Stimulated activated CD8-positive, alpha-beta memory T cell treated with anti-CD3 and anti-CD28 coated beads, Interleukin-4, amount 100 ng/mL, for 24 hours (primary cell): ENCODE measurements at places on chromosomes 13 and 19.

DNA sequence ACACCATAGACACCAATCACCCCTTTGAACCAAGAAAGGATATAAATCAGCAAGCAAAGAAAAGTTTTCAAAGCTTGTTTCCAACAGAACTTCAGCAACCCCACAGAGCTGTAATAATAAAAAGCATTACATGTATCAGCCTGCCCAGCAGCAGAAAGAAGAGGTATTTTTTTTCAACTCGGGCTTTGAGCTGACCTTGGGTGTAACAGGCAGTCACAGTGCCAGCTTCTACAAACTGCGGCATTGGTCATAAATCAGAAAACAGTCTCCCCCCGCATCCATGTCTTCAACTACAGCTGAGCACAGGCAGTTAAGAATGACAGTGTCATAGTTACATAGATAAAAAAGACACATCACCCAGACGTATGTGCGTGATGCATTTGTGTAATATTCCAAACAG lies 671.0 kb upstream of the SLITRK1 start:
- DNase-seq = no peak

DNA sequence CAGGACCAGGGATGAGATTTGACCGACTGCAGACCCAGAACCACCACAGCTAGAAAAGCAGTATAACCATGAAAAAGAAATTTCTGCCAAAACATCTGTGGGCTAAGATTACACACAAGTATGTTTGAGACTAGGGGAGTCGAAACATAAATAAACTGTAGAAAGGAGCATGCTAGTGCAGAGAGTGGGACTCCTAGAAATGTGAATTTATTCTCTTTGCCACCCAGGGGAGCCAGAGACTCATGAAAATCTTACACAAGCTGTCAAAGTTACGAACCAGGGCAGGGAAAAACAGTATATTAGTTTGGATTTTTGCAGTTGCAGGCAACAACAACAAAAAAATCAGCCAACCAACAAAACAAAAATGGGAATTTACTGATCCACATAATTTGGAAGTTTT lies 12.3 kb upstream of the HSPH1 start:
- DNase-seq = no peak

DNA sequence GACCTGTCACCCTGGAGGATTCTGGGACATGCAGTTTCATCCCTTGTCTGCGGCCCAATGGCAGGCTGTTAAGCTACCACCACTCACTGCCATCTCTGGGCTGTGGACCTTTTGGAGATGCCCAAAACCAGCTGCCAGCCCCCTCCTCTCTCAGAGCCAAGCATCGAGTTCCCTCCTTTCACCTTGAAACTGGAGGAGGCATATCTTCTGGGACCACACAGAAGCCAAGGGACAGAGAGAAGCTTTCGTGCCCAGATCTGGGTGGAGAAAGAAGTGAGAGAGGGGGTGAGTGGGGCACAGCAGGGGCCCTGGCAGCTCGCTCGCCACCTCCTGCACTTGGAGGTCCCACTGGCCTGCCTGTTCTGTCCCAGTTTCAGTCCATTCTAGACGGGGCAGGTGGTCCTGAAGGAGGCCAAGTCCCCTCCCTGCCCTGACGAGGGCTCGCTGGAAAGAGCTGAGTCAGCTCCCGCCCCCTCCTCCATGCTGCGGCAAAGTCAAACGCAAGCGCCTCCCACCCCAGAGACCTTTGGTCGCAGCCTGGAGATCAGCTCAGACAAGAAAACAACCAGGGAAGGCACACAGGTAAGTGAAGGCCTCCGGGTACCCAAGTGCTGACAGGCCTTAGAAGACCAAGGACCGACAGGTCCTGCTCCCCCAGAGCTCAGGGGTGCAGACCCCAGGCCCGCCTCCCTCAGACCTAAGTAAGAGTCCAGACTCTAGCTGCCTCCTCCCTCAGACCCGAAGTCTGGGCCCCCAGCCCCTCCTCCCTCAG lies 3.8 kb downstream of the BCAT2 start:
- DNase-seq = no peak

- DNase-seq = no peak
Observed at GRCh38 chr13:30835442-30835841, 70.6 kb upstream of the MEDAG start.

- no peak for DNase-seq
Observed at GRCh38 chr13:105412171-105412570, 1123.3 kb downstream of the EFNB2 start.

- peak; percentile 49 for DNase-seq
Observed at GRCh38 chr19:19185853-19186740, 5.9 kb downstream of the BORCS8 start.

- no peak for DNase-seq
Observed at GRCh38 chr13:100438059-100438788, 150.4 kb downstream of the GGACT start.

DNA sequence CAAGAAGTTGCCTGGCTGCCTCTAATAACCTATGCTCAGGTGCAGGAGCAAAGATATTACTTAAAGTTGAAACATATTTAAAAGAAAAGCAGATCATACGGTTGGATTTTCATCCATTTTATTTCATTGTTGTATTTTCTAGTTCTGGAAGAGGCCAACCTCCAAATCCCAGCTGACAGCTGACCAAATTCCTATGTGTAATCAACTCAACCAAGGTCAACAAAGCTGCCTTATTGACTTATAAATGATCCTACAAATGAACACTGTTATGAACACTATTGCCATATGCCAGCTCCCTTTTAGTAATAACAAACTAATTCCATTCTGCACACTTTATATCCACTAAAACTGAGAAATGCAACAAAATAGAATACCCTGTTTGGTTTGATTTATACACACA lies 1537.4 kb downstream of the SLITRK1 start:
- DNase-seq = no peak

DNA sequence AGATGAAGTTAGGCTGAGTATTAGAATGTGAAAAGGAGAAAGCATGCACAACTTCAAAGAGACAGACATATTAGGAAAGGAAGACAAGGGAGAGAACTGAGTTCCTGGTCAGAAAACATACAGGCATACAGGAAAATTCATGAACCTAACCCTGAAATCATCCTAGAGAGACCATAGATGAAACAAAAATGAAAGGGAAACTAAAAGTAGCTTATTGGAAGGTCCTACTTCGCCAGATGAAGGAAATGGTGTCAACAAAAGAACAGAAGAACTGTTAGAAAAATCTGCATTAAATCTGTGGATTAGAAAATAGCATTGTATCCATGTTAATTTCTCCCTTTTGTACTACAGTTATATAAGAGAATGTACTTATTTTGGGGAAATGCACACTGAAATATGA lies 169.0 kb upstream of the UFM1 start:
- DNase-seq = no peak

DNA sequence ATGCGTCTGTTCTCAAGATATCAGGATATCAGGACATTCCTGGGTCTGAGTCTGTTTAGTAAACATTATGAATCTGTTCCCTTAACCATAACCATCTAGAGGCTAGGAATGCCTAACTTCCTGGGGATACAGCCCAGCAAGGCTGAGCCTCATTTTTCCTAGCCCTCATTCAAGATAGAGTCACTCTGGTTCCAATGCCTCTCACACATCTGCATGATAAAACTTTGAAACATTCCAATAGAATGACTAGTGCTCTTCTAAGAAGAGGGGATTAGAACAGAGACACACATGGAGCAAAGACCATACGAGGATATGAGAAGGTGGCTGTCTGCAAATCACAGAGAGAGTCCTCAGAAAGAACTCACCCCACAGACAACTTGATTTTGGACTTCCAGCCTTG lies 20.6 kb upstream of the CABP5 start:
- no peak for DNase-seq

DNA sequence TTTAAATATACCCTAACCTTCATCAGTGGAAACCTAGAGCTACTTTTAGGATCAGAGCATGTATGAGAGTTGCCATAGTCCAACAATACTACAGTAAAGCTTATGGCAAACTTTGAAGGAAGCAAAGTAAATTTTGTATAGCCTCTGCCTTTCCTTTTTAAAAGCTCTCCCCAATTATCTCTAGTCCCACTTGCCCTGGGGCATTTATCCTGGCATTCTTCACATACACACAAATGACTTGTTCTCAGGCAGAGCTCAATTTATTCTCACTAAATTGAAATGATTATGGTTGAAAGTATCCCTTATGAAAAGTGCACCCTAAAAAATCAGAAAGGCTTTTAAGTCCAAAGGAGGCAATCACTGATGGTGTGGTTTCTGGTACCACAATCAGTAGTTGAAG lies 94.1 kb upstream of the UFM1 start:
- no peak for DNase-seq

GRCh38 chr13:21079761-21080592 lies 18.6 kb upstream of the LATS2 start:
- DNase-seq = no peak

- DNase-seq = no peak
Observed at GRCh38 chr19:10866495-10866894, 4.9 kb upstream of the CARM1 start.

DNA sequence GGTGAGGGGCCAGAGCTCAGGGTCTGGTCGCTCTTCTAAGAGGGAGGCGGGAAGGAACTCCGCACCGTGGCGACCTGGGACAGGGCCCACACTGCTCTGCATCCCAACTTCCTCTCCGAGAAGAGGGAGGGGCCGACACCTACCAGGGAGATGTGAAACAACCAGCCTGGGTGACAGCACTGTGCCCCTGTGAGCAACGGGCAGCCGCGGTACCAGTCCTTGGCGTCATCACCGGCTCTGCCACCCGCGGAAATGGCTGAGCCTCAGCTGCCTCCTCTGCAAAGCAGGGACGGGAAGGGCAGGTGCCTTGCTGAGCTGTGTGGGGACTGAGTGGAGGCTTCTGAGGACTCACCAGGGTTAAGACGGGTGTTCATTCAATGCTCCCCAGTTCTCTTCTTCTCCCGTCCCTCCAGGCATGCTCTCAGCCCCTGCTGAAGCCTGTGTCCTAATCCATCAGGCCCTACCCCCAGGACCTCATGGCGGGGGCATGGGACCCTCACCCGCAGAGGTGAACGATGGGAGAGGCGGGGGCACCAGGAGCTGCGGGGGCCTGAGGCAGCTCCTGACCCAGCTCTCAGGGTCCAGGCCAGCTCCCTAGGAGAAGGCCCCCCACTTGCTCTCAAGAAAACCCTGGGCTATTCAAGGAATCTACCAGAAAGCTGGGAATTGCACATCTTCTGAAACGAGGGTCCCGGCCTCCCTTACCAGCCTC lies 9.3 kb downstream of the ZNF787 start:
- peak; percentile 26 for DNase-seq

DNA sequence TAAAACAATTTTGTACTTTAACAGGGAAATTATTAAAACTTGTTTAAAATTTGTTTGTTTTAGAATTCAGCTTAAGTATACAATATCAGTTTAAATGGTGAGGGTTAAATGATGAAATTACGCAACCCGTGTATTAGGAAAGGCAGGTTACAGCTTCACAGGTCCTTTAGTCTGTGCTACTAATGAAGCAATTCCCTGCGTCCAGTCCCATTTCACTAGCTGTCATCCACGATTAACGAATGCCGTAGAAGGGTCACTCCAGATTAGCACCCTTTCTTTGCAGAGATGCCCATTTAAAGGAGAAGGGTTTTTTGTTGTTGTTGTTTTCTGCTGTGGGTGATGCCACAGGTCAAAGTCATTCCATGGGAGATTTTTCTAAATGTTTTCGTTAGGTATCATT lies 457.6 kb upstream of the SLC10A2 start:
- no peak for DNase-seq

DNA sequence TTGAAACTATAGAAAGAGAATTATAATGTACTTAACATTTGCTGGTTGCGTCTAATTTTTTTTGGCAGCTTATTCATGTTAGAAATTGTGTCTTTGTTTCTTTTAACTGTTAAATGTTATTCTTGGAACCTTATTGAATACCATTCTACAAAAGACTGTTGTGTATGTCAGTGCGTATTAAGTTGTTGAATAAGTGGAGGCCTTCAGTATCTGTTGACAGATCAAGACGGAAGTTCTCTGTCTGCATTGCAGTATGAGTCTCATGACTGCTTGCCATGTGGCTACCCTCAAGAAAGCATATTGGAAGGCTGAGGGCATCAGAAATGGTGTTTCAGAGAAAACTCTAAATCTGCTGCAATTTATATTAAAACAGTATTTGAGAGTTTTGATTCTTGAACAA lies 8.5 kb downstream of the UBA2 start:
- no peak for DNase-seq

- peak; percentile 94 for DNase-seq
Observed at GRCh38 chr19:1260749-1261537, 8.2 kb upstream of the CIRBP start.

GRCh38 chr19:20612711-20613316 lies 47.2 kb upstream of the ZNF737 start:
- no peak for DNase-seq

DNA sequence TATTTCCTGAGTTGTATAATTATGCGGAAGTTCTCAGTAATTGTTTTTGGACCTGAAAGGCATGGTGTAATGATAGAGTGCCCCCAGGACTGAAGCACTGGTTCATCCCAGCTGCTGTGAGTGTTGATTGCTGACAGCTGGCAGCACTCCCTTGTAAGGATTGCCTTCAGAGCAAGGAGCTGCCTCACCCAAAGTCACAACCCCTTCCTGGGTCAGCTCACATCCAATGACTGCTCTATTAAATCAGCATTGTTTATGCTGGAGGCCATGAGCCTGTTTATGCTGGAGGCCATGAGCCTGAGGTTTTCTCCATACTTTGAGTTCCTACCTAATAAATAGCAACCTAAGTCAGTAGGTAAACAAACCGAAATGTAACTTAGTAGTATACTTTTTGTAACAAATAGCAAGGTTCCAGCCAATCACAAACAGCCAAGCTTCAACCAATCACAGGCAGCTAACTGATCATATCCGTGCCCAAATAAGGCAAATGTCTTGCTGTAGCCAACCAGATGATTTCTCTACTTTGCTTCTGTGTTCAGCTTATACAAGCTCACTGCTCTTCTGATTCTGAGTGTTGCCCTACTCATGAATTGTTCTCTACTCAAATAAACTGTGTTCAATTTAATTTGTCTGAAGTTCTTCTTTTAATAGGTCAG lies 11.7 kb upstream of the SPACA6 start:
- DNase-seq = no peak

DNA sequence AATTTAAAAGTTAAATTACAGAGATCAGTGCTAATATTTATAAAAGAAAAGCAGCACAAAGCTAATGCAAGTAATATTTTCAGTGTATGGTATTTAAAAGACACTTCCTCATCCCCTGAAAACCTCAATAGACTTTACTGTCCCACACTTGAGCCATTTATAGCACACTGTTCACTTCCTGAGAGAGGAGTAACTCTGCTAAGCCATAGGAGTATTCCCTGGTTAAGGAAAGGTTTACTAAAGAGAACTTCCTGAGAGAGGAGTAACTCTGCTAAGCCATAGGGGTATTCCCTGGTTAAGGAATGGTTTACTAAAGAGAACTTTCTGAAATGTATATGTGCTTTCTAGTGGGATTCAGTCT lies 159.4 kb downstream of the NHLRC3 start:
- DNase-seq = no peak

GRCh38 chr19:13850910-13851733 lies 25.8 kb upstream of the NANOS3 start:
- DNase-seq = peak; percentile 58
